ENCODE measurements at places on chromosomes 1 and 21.

GRCh38 chr1:27142464-27142863 is 12.5 kb downstream of the SLC9A1 start:
- DNase-seq = no peak

- DNase-seq = no peak
Measured at GRCh38 chr1:6724517-6725141, 23.0 kb upstream of the DNAJC11 start.

DNA sequence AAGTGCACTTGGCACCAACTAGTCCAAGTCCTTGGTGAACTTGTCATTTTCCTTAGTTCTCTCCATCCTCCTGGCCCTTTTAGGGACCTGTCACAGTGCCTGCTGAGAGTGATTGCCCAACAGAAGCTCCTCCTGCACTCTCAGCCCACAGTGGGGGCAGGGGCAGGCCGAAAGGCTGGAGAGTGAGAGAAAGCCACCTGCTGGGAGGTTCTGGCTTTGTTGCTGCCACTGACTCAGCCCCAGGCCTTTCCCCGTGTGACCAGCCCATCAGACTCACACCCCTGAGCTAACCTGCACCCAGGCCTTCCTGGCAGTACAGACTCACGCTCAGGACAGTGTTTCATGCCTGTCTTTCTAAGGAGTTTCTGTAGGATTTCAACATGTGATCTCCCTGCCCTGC is 17.1 kb upstream of the PROK1 start:
- DNase-seq = peak; percentile 26

GRCh38 chr1:58143972-58144697 is 402.4 kb downstream of the OMA1 start:
- no peak for DNase-seq

DNA sequence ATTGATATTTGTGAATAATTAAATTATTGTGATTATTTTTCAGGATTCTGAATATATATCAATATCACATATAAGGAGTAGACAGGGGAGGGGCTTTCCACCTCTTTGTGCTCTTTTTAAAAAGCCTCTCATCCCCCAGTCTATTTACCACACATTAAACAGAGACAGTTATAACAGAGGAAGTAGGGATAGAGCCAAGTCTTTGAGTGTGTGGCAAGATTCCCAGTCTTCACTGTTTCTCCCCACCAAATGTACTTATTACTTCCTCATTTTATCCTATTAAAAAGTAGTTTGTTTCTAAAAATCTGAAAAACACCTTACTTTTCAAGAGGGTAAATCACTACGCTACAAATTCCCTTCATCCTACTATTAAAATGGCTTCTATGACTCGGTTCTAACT is 46.7 kb downstream of the EPS15 start:
- DNase-seq = no peak

- no peak for DNase-seq
Measured at GRCh38 chr21:44972821-44973220, 33.0 kb downstream of the SLX9 start.

- peak; percentile 90 for DNase-seq
Measured at GRCh38 chr21:16309250-16309971, 579.6 kb downstream of the USP25 start.

DNA sequence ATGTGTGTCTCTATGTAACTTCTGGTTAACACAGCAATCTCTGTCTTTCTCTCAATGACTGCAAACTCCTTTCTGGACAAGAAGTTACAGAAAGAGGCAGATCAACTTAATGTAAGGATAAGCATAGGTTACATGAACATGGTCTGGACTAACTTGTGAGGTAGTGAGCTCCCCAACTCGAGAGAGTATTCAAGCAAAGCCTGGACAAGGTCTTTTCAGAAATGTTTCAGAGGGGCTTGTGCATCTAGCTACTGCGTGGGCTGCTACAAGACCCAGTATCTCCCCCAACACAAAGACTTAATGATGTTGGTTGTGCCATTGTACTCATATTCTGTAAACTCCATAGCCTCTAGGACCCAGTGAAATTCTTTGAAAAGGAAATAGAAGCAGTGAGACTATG is 23.5 kb upstream of the CLSTN1 start:
- DNase-seq = no peak

DNA sequence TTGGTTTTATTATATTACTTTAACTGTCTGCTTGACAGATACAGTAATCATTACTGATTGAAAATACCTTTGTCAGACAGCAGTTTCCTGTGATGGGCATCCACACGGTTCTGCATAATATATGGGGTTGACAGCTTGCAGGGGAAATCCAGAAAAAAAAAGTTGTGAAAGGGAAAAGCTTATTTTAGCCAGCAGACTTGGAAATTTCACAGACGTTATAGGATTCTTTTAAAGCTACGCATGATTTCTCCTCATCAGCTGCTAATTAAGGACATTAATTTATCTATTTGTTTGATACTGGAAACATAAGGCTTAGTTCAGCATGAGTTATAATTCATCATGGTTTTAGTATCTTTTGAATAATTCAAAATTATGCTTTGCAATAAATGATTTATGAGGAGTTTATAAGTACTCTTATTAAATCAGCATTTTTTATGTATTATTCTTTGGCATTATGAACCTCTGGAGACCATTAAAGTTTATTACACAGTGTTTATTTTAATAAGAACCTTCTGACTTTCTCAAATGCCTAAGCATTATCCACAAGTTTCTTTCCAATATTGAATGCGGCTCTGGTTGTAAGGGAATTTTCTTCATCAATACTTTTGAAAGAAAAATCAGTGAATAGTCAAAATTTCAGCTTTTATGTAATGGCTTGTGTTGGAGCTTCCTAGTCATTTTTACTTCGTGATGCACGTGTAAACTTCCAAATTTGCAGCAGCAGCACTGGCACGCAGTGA is 235.3 kb upstream of the KCNK2 start:
- DNase-seq = no peak

Data from eye (tissue), 1 donor.